Effector CD8-positive, alpha-beta T cell (primary cell): ENCODE measurements at places on chromosomes 3 and 15.

- DNase-seq, result no peak
Measured at GRCh38 chr15:41573396-41573795, 14.4 kb downstream of the TYRO3 start.

DNA sequence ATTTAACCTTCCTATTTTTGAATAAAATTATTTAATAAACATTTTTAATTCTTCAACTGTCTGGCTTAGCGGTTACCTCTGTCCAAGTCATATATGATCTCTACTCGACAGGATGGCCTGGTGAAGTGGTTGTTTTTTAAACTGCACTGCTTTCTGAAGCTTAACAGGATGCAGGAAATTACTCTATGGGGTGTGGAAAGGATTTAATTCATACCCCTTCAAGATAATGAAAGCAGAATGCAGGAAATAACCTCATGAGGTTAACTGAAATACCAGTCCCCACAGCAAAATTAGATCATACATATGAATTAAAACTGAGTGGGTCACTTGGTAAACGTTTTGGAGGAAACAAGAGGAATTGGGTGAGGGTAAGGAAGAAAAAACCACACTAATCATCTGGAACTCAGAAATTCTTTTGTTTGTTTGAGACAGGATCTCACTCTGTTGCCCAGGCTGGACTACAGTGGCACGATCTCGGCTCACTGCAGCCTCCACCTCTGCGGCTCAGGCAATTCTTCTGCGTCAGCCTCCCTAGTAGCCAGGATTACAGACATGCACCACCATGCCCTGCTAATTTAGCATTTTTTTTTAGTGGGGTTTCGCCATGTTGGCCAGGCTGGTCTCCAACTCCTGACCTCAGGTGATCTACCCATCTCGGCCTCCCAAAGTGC is 50.1 kb downstream of the LYSMD4 start:
- no peak for DNase-seq

- no peak for DNase-seq
Measured at GRCh38 chr3:180825964-180826363, 86.5 kb upstream of the FXR1 start.

DNA sequence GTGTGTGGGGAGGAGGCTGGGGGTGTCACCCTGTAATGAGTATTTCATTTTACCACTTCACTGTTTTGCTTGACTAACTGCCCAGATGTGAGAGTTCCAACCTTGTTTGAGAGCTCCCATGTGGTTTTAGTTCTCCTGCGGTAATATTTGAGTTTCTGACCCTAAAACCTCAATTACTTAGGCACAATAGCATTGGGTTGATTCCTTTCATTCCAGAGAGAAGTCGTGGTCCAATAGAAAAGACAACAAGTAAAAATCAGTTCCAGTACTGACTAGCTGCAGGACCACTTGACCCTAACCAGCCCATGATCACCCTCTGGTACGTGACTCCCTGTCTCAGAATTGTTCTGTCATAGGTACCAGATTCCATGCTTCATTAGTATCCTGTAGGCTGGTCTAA is 630.4 kb downstream of the CADM2 start:
- no peak for DNase-seq

- DNase-seq, result no peak
Measured at GRCh38 chr3:150917951-150918350, 12.7 kb upstream of the MINDY4B start.

GRCh38 chr15:76439542-76439941 is 103.0 kb downstream of the ISL2 start:
- no peak for DNase-seq

DNA sequence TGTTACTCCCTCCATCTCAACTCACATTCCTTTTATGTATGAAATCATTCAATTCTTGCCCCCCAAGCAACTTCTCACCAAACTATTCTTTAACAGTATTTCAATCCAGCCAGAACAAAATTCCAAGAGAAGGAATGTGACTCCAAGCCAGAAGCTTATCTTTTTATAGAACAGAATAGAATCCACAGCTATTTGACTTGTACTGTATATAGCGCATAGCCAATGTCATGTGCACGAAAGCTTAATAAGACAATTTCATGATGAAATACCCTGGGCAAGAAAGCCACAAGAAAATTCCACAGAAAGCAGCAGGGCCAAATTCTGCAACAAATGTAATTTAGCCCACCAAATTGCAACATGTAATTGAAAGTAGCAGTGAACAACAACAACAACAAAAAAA is 127.6 kb upstream of the UBE2E2 start:
- DNase-seq, result no peak

DNA sequence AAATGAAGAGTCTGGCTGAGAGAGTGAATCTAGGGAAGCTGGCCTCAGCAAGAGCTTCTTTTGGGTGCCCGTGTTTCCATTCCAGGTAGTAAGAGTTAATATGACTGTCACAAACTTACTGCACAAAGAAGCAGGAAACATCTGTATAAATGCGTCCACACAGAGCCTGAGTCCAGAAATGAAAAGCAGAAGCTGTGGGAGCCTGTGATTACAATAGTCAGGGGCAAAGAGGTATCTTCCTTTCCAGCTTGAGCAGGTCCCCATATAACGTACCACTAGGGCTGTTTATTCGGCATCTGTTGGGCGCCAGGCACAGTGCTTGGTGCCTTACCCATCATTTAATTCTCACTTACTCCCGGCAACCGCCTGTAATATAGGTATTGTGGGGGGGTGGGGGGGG is 40.5 kb upstream of the B3GNT5 start:
- no peak for DNase-seq

DNA sequence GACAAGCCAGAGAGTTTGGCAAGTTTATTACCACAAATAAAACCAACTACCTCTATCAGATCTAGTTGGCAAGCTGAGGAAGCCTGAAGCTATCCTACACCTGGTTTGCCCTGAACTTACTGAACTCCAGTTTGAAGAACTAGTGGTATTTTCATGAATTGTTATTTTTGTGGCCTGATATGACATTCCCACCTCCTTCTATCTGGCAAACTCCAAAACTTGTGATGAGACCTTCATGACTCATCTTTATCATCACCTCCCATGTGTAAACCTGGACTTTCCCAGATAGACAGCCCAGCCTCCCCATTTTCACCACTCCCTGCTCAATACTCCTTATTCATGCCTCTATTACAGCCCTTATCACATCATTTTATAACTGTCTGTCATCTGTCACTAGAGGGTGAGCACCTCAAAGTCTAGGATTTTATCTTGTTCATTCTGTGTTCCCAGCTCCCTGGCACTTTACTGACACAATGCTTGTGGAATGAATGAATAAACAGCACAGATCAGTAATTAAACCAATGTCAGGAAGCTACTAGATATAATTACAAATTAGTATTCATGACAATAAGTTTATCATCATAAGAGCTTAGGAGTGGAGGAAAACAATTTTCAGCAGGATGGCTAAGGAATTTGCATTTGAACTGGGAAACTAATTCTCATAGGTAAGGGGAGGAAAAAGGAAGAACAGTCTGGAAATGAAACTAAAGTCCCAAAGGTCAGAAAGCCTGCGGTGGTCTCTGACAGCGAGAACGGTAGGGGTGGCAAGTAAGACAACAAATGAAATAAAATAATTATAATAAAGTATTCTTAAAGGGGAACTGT is 13.2 kb upstream of the TRANK1 start:
- DNase-seq, result no peak

DNA sequence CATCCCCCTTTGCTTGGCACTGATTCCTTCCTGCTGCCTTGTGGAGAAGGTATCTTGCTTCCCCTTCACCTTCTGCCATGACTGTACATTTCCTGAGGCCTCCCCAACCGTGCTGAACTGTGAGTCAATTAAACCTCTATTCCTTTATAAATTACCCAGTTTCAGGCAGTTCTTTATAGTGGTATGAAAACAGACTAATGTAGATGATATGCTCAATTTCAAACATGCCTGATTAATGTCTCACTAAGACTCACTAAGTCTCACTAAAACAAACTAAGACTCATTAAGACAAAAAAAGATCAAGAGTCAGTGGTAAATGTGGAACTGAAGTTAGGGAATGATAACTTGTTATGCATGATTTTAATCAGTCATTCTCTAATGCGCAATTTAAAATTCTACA is 606.6 kb downstream of the RBMS3 start:
- no peak for DNase-seq

GRCh38 chr15:79037848-79038247 is 52.7 kb downstream of the RASGRF1 start:
- no peak for DNase-seq
